ENCODE measurements at places on chromosomes 7 and 10. TPM values are rescaled to one million over a fixed set of nuclear protein-coding genes. Genes with fewer than 3 reads are reported as not detected.

DNA sequence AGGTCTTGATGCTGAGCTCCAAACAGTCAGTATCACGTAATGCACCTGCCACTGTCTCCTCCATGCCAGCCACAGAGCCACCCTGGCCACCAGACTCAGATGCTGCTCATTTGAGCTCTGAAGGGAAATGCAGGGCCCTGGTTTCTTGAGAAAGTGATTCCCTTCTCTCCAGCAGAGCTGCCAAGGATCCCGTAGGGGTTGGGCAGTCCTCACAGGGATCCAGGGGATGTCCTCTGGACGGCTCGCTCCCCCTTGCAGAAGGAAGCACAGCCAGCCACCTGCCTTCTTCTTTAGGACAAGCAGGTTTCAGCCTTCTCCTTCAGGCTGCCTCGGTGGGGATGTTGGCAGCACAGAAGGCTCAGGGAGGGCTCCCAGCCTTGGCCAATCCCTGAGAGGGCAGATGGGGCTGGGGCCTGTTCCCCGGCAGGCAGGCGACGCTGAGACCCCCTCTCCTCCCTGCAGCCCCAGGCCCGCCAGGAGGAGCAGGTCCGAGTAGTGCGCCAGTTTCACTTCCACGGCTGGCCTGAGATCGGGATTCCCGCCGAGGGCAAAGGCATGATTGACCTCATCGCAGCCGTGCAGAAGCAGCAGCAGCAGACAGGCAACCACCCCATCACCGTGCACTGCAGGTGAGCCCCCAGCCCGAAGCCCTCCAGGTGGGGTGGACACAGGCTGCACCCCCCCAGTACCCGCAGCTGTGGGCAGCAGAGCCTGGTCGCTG, 48.9 kb downstream of the MKI67 start:
- no peak for DNase-seq

Gene DNAJB9
- 24.1 TPM for total RNA-seq

Gene FGL2
- total RNA-seq, result not detected

- no peak for DNase-seq
These were observed 83.1 kb upstream of the MPP7 start for GRCh38 chr10:28385748-28386502.

GRCh38 chr7:36708767-36709166, 15.5 kb downstream of the AOAH start:
- DNase-seq, result no peak

Gene ZNF425
- total RNA-seq, result 1.9 TPM

Gene APBB1IP
- not detected for total RNA-seq

GRCh38 chr10:99548041-99548530, 15.3 kb downstream of the NKX2-3 start:
- DNase-seq, result peak; percentile 71

- no peak for DNase-seq
These were observed 45.0 kb downstream of the SEMA3A start for GRCh38 chr7:84149573-84149972.

DNA sequence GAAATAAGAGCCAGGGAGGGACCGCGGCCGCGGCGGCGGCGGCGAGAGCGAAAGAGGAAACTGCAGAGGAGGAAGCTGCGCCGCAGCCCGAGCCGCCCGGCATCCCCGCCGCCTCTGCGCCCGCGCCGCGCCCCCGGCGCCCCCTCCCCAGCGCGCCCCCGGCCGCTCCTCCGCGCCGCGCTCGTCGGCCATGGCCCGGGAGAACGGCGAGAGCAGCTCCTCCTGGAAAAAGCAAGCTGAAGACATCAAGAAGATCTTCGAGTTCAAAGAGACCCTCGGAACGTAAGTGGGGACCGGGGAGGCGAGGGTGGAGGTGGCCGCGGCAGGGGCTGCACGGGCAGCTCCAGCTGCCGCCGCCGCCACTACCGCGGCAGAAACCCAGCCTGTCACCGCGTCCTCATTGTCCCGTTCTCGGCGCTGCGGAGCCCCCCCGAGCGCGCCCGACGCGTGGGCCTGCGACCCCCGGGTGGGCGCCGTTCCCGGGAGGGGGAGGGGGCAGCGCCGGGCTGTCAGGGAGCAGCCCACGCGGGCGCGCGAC, 351 bp downstream of the CAMK1D start:
- DNase-seq, result no peak

Gene PLEKHS1
- total RNA-seq, result not detected

GRCh38 chr10:11758527-11759236, 16.5 kb downstream of the ECHDC3 start:
- DNase-seq, result no peak

GRCh38 chr7:108286290-108286904, 156.2 kb upstream of the LAMB4 start:
- DNase-seq, result no peak

Gene RET
- total RNA-seq, result 0.38 TPM

Gene VSTM4
- 2.6 TPM for total RNA-seq

Gene IPMK
- 5.4 TPM for total RNA-seq

DNA sequence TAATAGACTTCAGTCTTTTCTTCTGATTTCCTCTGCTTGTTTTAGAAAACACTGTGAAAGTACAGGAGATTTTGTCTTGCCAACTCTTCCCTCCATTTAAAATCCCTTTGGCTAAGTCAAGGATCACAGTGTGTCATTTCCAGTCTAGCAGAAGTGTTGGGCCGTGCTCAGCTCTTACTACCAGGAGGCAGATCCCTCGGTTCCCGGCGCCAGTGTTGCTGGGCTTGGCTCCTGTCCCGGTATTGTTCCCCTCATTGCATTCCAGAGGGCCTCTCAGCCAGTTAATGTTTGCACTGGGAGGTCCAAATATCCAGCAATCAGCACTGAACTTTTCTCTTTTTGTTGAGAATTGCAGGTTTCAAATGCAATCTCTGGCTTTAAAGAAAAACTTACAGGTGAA, 612.1 kb upstream of the MGMT start:
- no peak for DNase-seq

DNA sequence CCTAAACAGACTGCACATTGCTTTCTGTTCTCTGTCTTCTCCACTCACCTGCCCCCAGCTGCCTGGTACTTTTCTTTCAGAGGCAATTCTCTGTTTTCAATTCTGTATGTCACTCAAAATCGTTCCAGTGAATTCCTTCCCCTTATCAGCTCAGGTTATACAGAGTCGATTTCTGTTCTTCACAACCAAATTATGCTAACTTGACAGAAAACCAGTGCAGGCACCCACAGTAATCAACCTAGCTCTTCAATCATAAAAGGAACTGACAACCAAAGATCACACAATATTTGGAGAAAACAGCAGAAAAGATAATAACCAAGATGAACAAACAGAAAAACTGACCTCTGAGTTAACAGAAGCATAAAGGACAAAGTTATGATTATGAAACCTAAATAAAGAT, 303.3 kb upstream of the PHYHIPL start:
- no peak for DNase-seq

DNA sequence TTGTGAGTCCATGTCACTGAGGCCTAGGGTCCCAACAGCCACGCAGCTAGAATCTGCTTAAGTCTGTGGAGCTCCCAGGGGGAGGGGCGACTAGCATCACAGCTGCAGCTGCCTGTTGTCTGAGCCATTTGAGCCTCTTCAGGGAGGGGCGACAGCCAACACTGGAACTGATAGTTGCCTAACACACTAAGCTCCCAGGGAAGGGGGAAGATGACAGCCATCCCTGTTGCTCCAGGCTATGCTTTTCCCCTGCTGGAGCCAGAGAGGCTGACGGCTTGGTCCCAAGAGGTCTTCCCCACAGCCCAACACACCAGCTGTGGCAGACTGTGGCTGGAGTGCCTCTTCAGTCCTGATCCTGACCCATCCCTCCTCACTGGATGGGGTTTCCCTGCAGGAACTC, 817.5 kb downstream of the NXPH1 start:
- DNase-seq, result no peak

DNA sequence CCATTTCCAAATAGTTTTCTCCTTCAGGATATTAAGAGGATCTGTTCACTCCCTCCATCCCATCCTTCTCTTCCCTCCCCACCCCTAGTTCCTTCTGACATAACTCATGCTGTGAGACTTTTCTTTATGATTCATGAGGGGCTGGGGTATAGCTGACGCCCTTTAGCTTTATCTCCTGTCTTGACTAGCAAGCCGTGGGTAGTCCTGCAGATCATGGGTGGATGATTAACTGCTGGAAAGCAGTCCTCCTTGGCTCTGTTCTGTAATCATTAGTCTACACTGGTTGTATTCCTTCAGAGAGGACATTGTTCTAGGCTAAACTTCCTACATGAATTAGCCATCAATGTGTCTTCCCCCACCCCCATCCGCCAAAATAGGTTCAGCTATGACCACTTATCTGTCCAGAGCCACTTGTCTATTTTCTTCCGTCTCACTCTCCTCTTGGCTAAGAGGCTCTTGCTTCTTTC, 135.4 kb downstream of the LRRC4 start:
- DNase-seq, result no peak

- no peak for DNase-seq
These were observed 486.4 kb downstream of the PHTF2 start for GRCh38 chr7:78284945-78285344.

GRCh38 chr7:128172151-128172550, 68.9 kb upstream of the LEP start:
- DNase-seq, result no peak

- DNase-seq, result no peak
These were observed 308.5 kb upstream of the MEOX2 start for GRCh38 chr7:15995027-15995426.

Gene A1CF
- not detected for total RNA-seq

GRCh38 chr10:128102480-128103228, 23.6 kb downstream of the MKI67 start:
- no peak for DNase-seq

DNA sequence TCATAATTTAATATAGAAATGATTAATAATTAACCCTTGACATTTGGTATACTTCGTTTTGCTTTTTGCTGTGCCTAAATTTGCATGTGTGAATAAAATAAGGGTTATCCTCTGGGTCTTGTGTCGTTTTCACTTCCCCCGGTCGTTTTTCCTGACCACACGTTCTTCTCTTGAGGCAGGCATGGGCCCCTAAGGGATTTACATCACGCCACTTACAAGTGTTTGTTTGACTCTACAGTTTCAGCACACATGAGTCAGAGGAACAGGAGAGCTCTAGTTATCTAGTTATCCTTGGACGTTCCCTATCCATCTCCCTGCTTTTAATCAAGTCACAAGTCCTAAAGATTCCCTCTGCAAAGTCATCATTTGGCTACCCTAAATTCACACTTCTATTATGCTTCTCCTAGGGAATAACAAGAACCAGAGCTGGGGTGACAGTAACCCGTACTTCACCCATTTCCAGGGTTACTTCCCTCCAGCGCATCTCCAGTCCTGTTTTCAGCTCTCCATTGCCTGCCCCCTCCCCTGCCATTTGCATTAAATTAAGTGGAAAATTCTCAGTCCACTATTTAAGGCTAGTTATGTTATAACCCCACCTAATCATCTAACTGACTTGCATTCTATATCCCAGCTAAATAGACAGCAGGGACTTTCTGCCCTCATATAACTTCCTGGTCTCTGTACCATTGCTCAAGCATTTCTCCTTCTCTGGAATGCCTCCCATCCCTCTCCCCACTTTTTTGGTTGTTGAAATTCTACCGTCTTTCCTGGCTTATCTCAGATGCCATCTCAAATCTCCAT, 206.9 kb downstream of the PTEN start:
- DNase-seq, result no peak

GRCh38 chr10:22599636-22600228, 114.6 kb downstream of the PIP4K2A start:
- peak; percentile 42 for DNase-seq

GRCh38 chr10:103500481-103500880, 7.0 kb downstream of the NEURL1 start:
- no peak for DNase-seq

Gene SLC26A5
- not detected for total RNA-seq

Gene SPDYE5
- total RNA-seq, result not detected

Gene POU6F2
- not detected for total RNA-seq

- DNase-seq, result no peak
These were observed 11.0 kb downstream of the GRID1 start for GRCh38 chr10:86355571-86356038.

DNA sequence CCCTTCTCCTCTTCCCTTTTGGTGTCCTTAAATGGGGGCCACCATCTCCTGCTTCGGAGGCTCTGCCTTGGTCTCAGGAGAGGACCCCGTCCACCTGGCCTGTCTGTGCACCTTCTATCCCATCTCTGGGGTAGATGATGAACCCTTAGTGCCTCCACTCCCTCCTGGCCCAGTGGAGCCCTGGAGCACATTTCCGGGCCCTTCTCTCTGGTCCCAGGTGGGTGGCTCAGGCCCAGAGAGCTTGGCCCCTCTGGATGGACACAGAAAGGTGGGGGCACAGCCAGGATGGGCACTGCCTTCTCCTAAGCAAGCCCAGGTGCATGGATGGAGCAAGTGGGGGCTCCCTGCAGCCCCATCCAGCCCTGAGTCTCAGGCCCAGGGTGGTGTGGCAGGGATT, 121.4 kb upstream of the RET start:
- DNase-seq, result no peak

DNA sequence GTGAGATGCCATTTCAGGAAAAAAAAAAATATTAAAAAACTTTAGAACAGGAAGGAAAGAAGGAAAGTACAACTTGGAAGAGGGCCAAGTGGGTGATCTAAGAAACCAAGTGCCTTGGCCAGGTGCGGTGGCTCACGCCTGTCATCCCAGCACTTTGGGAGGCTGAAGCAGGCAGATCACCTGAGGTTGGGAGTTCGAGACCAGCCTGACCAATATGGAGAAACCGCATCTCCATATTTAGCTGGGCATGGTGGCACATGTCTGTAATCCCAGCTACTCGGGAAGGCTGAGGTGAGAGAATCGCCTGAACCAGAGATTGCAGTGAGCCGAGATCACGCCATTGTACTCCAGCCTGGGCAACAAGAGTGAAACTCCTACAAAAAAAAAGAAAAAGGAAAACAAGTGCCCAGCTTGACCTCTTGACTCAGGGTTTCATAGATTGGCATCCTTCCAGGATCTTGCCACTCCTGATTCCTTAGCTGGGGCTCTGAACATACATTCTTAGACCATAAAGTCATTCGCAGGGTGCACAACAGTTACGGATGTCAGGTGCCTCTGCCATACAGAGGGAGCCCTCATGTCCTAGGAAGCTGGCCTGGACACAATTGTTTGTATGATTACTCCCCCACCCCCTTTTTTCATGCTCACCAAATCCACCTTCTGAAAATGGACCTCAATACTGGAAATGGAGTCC, 2.1 kb upstream of the GUSB start:
- peak; percentile 82 for DNase-seq

Gene GRB10
- total RNA-seq, result 23.1 TPM

DNA sequence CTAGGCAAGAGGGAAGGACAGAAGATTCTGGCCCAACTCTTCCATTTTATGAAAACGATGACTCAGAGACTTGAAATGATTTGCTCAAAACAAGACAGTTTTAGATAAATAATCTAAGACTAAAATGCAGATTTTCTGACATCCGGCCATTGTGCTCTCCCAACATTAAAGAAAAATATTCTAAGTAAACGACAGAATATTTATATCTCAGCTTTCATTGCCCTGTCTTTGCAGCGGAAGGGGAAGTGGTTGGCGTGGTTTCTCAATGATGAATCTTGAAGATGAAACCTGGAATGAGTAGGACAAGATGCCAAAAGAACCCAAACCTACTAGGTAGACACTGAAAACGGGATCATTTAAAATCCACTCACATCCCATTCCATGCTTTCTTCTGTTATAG, 28.9 kb upstream of the NPY start:
- DNase-seq, result no peak

All from A172 (cell line).